ENCODE measurements at places on chromosomes 11 and 22. TPM values are rescaled to one million over a fixed set of nuclear protein-coding genes. Genes with fewer than 3 reads are reported as not detected.

- no peak for DNase-seq
Observed at GRCh38 chr11:94924612-94925011, 48.7 kb downstream of the CWC15 start.

SLC25A45 gene
- polyA plus RNA-seq, result 8.1 TPM

CHEK1 gene
- 29.7 TPM for polyA plus RNA-seq

GRCh38 chr11:60700689-60701468 lies 1.5 kb downstream of the MS4A8 start:
- peak; percentile 16 for DNase-seq

MRGPRX4 gene
- not detected for polyA plus RNA-seq

GRCh38 chr11:72702096-72702495 lies 27.9 kb upstream of the PDE2A start:
- no peak for DNase-seq

- DNase-seq, result no peak
Observed at GRCh38 chr11:38819981-38820380, 2221.9 kb upstream of the RAG2 start.

DNA sequence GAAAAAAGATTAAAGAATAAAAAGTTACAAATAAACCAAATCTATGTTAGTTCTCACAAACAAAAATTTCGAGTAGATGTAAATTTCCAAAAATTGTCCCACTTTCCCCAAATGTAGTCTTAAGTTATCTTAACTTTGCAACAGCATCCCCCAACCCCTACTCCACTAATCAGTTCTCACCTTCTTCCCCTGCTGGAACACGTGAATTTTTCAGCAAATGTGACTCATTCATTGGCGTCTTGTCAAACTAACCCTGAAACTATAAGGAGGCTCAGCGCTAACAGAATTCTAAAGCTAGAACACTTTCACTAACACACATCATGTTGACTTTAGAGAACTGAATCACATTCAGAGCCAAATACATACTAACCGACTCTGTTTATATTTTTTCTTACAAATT lies 46.1 kb downstream of the PHF21A start:
- no peak for DNase-seq

OR2AG2 gene
- not detected for polyA plus RNA-seq

- no peak for DNase-seq
Observed at GRCh38 chr11:81059356-81059755, 1618.5 kb upstream of the TENM4 start.

DNA sequence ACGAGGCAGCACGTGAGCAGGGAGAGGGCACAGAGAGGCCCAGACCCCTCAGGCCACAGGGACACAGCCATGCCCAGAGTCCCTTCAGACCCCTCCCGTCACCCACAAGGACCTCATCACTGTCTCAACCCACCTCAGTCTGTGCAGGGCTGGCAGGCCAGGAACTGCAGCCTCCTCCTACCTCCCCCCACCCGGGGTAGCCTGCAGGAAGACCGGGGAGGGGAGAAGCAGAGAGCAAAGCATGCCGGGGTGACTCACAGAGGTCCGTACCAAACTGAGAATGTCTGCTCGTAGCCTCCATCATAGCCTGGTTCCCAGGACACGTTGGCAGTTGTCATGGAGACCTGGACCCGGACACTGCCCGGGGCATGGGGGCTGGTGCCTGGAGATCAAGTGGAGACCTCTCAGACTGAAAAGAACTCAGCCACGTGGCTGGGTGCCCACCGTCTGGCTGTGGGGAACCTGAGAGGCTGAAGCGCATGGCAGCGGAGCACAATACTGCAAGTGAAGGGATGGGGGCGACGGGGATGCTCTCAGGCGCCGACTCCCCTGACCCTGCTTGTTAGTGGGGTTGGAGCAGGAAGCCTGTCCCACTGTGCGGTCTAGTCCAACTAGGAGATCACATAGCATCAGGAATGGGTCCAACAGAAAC lies 27.2 kb downstream of the IGSF9B start:
- DNase-seq, result no peak

SCARF2 gene
- 29.6 TPM for polyA plus RNA-seq

DNA sequence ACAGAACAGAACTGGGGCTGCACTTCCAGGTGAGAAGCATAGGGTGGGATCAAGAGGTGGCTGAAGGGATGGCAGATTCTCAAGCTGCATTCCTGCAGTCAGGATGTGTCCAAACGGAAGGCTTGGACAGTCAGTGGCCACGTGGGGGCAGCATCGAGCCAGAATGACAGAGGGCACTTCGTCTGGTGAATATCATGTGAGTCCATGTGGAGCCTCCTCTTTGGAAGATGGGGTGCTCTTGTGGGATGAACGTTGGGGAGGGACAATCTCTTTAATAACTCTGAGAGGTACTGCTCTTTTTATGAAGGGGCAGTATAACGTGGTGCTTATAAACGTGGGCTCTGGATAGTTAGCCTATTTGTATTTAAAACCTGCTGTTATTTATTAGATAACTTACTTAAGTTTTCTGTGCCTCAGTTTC lies 154.9 kb upstream of the NAV2 start:
- peak; percentile 57 for DNase-seq
